ENCODE measurements at places on chromosomes 12 and 14.

GRCh38 chr12:39692258-39692853, 72.8 kb upstream of the ABCD2 start:
- no peak for DNase-seq

- DNase-seq = no peak
Measured at GRCh38 chr12:124401704-124402221, 106.9 kb downstream of the RFLNA start.

GRCh38 chr12:98373025-98373554, 142.3 kb upstream of the TMPO start:
- DNase-seq = no peak

GRCh38 chr12:91542067-91542466, 359.4 kb upstream of the DCN start:
- no peak for DNase-seq

- DNase-seq = no peak
Measured at GRCh38 chr12:132343294-132344004, 14.1 kb upstream of the GALNT9 start.

- no peak for DNase-seq
Measured at GRCh38 chr14:68714991-68715924, 77.6 kb downstream of the ZFP36L1 start.
